ENCODE measurements at places on chromosomes 4 and X. TPM values are rescaled to one million over a fixed set of nuclear protein-coding genes. Genes with fewer than 3 reads are reported as not detected.

GRCh38 chrX:13064599-13065143, 20.3 kb upstream of the FAM9C start:
- DNase-seq = no peak

Gene MXRA5
- total RNA-seq = 2.1 TPM

DNA sequence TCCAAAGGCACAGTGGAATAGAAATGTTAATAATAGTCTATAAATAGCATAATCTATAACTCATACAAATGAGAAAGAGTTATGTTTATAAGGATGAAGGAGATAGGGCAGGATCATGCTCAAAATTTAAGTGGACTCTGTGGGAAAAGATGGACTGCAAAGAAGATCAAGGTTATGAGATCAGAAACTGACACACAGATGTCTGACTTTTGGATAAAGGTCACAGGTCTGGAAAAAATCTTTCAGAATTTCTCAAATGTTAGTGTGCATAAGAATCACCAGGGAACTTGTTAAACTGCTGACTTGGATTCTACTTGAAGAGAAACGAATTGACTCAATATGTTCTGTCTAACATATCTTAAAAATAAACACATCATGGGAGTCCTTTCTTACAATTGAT, 104.1 kb downstream of the FSTL5 start:
- DNase-seq = no peak

DNA sequence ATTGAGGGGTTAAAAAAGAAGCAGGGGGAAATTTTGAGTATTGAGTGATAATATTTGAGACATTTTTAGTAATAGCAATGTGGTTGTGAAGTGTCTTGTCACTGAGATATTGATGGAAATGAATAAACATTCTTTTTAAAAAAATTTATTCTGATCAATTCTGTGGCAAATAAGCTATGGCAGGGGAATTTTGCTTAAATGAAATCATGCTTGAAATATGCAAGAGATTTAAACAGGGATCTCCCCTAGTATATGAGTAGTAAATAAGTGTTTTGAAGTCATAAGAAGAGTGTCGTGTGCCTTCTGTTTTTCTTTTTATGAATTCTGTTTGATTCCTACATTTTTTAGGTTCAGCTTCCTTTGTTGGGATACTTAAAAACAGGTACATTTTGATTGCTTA, 23.2 kb downstream of the IL15 start:
- DNase-seq = no peak

Gene TRPC5OS
- not detected for total RNA-seq

GRCh38 chr4:6576512-6576911, 1.5 kb downstream of the MAN2B2 start:
- peak; percentile 72 for DNase-seq

DNA sequence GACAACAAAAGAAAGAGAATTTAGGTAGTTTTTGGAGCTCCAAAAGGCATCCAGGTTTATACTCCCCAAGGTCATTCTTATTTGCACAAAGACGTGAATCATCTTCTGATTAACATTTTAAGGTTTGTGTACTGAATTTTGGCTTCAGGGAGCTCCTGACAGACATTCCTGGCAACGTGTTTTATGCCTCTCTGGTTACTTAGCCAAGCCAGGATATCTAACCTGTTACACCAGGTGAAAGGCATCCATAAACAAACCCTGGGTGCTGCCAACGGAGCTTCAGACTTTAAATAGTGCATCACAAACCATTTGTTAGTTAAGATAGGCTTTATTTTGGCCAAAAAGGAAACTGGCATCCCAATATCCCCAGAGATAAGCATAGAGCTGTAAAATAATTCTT, 997.3 kb downstream of the ARAP2 start:
- no peak for DNase-seq

- no peak for DNase-seq
Observed at GRCh38 chr4:111066887-111067286, 444.0 kb upstream of the PITX2 start.

GRCh38 chr4:99013884-99014523, 18.5 kb downstream of the METAP1 start:
- DNase-seq = no peak

Gene TEX11
- total RNA-seq = not detected

DNA sequence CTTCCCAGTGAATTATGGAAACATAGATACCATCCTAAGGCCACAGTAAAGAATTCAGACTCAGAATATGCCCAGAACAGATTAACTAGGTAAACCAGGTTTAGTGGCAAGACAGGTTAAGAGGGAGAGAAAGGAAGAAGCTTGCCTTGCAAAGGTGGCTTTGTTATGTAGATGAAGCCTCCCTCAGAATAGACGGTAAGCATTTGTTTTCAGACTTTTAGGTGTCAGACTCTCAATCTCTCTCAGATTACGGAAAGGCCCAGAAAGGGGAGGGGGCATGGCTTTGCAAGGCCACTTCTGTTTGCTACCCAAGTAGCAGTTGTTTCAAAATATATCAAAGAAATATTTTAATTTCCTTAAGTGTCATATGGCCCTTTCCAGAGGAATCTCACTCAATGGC, 457.1 kb upstream of the BOD1L1 start:
- DNase-seq = no peak

GRCh38 chr4:36476135-36476534, 194.7 kb downstream of the DTHD1 start:
- DNase-seq = no peak

DNA sequence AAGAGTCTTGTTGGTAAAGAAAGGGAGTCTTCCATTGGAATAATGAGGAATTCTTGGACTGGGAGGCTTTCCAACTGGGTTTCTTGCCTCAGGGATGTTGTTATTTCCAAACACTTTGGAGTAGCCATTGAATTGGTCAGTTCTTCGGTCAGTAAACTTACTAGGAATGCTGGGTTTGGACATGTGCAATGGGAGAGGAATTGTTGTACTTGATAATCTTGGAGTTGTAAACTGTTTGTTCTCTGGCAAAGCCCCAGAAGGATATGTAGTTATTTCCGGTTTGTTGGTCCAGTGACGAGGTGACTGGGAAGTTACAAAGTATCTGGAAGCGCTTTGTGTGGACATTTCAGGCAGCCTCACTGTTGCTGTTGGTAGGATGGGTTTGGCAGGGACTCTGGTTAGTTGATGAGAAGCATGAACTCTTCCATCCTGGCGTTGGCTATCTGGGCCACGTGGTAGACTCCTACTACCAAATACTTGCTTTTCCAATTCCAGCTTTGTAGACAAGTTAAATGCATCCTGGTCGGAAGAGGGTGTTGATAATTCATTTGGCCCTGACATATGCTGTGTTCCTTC, 25.9 kb downstream of the MXRA5 start:
- no peak for DNase-seq

Gene HMGN5
- total RNA-seq = 1.3 TPM

GRCh38 chrX:104913348-104913747, 307.1 kb downstream of the TEX13A start:
- no peak for DNase-seq

DNA sequence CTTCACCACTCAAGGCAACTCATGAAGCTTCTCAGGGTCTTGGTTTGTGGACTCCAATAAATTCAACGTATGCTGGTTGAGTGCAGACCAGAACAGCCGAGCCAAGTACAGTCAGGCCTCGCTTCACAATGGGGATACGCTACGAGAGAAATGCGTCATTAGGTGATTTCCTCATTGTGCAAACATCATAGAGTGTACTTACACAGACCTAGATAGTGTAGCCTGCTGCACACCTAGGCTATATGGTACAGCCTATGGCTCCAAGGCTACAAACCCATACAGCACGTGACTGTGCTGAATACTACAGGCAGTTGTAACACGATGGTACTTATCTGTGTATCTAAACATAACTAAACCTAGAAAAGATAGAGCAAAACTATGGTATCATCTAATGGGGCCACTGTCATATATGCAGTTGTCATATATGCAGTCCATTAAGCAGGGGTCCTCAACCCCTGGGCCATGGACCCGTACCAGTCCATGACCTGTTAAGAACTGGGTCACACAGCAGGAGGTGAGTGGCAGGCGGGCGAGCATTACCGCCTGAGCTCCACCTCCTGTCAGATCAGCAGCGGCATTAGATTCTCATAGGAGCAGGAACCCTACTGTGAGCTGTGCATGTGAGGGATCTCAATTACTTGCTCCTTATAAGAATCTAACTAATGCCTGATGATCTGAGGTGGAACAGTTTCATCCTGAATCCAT, 31.5 kb downstream of the RTL5 start:
- no peak for DNase-seq

GRCh38 chr4:7938266-7938608, 1.4 kb downstream of the AFAP1 start:
- DNase-seq = no peak

DNA sequence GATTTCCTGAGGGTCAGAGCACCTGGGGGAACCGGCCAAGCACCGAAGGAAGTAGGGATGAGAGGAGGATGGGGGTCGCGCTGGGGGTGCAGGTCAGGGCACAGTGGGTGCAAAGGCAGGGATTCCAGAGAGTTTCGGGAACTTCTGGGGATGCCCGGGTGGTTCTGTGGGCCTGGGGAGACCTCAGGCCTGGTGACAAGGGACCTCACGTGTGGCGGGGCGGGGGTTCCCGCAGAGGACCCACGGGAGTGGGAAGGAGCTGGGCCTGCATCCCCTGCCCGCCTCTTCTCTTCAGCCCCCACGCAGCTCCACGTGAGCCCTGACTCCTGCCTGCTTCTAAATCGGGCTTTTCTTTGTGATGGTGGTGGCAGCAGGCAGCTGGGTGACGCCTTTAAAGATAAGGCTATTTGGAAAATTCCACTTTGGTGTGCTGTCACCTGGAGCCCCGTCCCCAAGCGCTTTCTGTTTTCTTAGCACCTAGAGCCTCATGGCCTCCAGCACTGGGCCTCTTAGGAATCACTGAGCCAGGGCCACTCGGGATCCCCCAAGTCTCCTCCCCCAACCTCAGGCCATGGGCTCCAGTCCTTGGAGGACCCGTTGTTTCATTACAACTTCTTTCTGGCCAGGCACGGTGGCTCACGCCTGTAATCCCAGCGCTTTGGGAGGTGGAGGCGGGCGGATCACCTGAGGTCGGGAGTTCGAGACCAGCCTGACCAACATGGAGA, 7.1 kb upstream of the TBC1D14 start:
- DNase-seq = peak; percentile 9

Gene CABS1
- not detected for total RNA-seq

DNA sequence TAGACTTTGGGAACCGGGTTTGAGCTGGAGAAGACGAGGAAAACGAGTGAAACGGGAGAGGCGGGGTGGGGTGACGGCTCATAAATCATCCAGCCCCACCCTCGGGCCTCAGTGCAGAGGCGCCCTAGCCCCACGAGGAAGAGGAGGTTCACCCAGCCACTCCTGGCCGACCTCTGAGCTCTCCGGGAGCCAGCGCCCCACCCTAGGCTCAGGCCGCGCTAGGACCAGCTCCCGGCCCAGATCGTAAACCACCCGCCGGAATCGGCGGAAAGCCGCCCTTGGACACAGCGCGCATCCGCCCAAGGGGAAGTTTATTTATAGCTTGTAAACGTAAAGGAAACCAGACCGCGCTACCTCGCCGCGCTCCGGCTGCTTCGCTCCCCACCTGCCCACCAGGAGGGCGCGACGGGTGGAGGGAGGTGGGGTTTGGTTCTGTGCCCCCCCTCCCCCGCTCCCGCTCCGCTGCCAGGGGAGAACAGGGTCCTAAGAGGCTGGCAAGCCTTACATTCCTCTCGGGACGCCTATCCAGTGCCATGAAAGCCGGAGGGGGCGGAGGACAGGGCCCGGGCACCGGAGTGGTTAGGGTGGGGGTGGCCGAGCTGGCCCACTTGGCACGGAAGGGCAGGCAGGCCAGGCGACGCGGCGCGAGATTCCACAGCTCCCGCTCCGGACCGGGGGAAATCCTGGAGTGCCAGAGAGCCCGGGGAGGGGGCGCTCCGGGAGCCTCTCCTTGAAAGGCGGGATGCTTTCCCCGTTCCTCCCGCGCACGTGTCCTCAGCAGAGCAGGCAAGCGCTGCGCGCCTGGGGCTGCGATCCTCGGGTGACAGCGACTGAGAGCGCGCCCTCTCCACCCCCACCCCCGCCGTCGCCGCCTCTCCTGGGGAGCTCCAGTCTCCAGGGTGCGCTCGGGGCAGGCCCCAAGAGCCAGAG, 84.2 kb downstream of the BCOR start:
- peak; percentile 84 for DNase-seq

DNA sequence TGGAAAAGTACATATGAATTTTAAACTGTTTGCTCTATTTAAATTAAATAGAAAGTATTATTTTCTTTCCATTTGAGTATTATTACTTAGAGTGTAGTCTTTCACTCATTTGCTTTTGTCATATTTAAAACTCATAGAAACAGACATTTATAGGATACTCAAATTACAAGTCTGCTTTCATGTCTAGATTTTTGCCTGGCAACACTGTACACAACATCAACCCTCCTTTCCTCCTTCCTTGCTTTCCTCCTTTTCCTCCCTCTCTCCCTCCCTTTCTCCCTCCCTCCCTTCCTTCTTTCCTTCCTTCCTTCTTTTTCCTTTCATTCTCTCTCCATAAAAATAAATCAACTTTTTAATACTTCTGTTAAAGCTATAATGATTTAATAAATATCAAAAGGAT, 2361.2 kb downstream of the ARAP2 start:
- no peak for DNase-seq

Gene CD38
- 2.2 TPM for total RNA-seq

GRCh38 chr4:112127803-112128202, 17.5 kb upstream of the FAM241A start:
- DNase-seq = no peak

Gene SSX3
- not detected for total RNA-seq

Gene SPACA5
- total RNA-seq = not detected

- DNase-seq = no peak
Observed at GRCh38 chr4:58113126-58113525, 1002.9 kb upstream of the IGFBP7 start.

GRCh38 chrX:110675886-110676285, 119.7 kb downstream of the CHRDL1 start:
- no peak for DNase-seq

DNA sequence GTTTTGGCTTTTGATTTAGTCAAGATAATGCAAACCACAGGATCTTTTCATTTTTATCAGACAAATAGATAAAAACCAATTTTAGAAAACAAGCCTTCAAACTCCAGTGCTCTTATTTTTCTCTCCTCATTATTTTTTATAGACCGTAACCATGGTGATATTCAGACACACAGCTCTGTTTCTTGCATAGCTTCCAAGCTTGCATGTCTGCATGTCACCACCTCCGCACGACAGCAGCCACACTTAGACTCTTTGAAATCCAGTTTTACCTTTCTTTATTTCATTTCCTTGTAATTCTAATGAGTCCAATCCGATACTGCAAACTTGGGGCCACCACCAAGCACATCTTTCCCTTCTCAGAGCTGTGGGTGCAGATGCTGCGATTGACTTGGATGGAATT, 94.3 kb upstream of the GPM6A start:
- DNase-seq = no peak
